C1 segment of cervical spinal cord (tissue), 14 donors: ENCODE measurements at places on chromosomes 13 and 19.

DNA sequence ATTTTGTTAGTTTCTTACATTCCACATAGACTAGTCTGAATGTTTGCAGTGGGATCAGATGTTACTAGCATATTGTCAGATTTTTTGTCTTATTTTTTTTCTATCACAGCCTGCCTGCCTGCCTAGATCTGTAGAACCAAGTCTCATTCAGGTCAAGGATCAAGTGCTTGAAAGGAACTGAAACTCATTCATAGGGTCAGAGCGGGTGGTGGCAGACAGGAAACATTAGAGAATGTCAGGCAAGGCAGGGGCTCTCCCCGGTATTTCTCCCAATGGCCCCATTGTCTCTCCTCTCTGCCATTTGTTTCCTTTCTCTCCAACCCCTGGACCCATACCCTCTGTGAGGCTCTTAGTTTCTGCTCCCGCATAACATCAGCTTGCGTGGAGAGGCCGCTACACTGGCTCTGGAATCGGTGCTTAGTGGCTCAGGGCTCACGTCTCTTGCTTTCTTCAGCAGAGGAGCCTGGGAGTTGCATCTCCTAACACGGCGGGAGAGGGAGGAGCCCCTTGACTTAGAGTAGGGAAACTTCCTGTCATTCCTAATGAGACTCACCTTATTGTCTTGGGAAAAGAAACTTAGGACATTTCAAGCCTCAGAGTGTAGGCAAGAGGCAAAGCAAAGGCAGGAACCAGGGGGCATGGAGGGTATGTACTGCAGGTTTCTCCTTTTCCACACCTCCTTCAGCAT is 35.6 kb upstream of the SPATA13 start:
- DNase-seq, result no peak

GRCh38 chr19:14167576-14168138 is 31.3 kb upstream of the ASF1B start:
- no peak for DNase-seq

DNA sequence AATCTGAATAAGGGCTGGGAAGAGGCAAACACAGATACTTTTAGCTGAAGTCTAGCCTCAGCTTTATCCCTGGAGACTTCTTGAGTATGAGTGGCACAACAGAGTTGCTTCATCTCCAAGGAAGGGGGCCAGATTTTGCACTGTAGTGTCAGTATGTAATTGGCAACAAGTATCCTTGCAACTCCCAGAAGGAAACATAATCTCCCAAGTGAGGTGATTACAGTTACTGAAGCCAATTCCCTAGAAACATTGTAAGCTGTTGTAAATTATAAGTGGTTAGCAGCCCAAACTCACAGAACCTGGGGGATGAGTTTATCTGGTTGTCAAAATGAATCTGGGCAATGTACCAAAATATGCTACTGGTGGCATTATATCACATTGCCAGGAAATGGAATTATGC is 2065.7 kb upstream of the PCDH20 start:
- DNase-seq, result no peak

DNA sequence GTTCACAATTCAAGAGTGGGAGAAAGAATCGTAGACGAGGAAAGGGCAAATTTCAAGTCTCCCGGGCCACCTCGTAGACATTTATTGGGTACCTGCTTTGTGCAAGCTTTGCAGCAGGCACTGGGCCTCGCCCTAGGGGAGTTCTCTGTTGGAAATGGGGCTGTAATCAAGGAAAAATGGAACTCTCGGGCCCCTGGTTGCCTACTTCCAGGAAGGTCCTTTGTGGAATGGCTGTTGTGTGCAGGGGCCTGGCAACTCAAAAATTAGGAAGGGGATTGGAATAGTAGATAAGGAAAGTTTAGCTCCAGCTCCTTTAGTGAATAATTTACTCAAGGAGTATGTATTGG is 612 bp downstream of the ZNF526 start:
- DNase-seq, result no peak

DNA sequence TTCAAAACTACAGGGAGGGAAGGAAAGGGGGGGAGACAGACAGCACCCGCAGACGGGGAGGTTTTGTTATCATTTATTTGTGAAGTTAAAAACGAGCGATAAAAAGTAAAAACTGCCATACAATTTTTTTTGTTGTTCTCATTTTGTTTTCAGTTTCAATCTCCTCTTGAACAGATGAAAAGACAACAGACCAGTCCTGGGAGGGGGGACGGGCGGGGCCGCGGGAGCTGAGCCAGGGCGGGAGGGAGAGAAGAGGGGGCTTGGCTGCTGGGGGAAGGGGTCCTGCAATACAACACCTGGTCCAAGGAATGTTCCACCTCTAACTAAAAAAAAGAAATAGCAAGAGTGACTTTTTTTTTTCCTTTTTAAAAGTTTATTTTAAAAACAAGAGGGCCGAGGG is 11.3 kb downstream of the KHSRP start:
- no peak for DNase-seq

GRCh38 chr13:76329004-76329403 is 557.2 kb downstream of the KCTD12 start:
- no peak for DNase-seq

GRCh38 chr19:18850471-18851375 is 19.0 kb downstream of the UPF1 start:
- no peak for DNase-seq
